Activated T-helper 1 cell treated with anti-CD3 and anti-CD28 coated beads, Interleukin-2, amount 50 U/mL, for 16 hours (primary cell): ENCODE measurements at places on chromosomes 12 and 14.

- no peak for DNase-seq
Observed at GRCh38 chr12:43099691-43100163, 452.3 kb downstream of the ADAMTS20 start.

- peak; percentile 37 for DNase-seq
Observed at GRCh38 chr14:76955575-76956315, 72.8 kb downstream of the IRF2BPL start.

DNA sequence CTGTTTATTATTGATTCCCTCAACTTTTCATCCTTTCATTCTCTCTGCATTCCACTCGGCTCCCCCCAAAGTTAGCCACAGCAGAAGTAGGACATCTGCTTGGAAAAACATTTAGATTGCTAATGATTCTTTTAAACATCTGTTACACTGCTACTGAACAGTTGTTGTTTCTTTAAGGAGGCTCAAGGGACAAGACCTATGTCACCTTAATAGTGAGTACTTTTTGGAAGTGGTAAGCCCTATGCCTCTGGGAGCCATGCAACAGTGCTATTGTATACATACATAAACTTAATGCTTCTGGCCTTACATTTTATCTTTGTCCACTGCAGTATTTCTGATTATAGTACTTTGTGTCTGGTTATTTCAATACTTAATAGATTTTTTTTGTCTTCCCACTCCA, 628.2 kb upstream of the FOXG1 start:
- DNase-seq: no peak

- no peak for DNase-seq
Observed at GRCh38 chr14:106778986-106779385, 1252.6 kb downstream of the TMEM121 start.

DNA sequence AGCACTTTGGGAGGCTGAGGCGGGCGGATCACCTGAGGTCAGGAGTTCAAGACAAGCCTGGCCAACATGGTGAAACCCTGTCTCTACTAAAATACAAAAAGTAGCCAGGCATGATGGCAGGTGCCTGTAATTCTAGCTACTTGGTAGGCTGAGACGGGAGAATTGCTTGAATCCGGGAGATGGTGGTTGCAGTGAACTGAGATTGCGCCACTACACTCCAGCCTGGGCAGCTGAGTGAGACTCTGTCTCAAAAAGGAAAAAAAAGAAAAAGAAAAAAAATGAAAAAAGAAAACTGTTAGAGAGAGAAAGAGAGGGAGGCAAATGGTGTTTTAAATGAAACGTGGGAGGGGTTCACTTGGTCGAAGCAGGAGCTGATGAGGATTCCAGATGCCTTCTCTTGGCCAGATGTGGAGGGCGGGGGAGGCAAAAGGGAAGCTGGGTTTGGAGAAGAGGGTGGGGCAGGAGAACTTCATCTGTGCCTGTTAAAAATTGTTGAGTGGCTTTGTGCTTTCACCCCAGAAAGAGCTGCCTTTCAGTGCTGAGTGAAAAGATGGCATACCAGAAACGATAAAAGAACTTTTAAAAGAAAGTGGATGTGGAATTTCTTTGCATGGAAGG, 1.1 kb downstream of the EMP1 start:
- DNase-seq: no peak
